ENCODE measurements at places on chromosomes 3 and 15. TPM values are rescaled to one million over a fixed set of nuclear protein-coding genes. Genes with fewer than 3 reads are reported as not detected.

GRCh38 chr15:69743091-69743490, 290.5 kb downstream of the RPLP1 start:
- no peak for DNase-seq

- DNase-seq: no peak
Measured at GRCh38 chr15:72585476-72586058, 68.9 kb upstream of the GOLGA6B start.

- DNase-seq: no peak
Measured at GRCh38 chr15:50925281-50925680, 16.8 kb downstream of the AP4E1 start.

GRCh38 chr3:156727519-156728205, 53.3 kb downstream of the TIPARP start:
- no peak for DNase-seq

The KLHL6 gene
- total RNA-seq: 27.8 TPM

- no peak for DNase-seq
Measured at GRCh38 chr3:185930393-185931107, 7.3 kb downstream of the TRA2B start.

DNA sequence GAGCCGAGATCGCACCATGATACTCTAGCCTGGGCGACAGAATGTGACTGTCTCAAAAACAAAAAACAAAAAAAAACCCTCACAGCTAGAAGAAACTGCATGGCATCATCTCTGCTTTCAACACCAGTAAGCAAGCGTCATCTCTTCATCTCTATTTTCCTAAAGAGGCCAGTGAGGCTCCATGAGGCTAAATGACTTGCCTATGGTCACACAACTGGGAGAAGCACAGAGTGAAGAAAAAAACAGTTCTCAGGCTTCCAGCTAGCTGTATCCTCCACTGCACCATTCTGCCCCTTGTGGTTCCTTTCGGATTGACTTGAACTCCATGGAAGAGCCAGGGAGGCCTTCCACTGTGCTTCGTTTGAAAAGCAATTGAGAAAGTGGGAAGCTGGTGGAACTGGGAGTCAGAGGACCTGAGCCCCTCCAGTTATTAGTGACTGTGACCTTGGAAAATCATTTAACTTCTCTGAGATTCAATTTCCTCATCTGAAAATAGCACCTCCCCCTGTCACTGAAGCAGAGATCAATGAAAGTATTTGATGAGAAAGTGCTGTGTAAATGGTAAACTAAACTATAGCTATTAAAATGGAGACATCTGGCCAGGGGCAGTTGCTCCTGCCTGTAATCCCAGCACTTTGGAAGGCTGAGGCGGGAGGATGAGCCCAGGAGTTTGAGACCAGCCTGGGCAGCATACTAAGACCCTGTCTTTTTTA, 32.1 kb upstream of the DENND4A start:
- peak; percentile 37 for DNase-seq

- DNase-seq: no peak
Measured at GRCh38 chr15:41874736-41875135, 19.1 kb downstream of the SPTBN5 start.

GRCh38 chr15:28961391-28961790, 75.6 kb downstream of the APBA2 start:
- no peak for DNase-seq

- DNase-seq: no peak
Measured at GRCh38 chr3:187902041-187902471, 156.8 kb upstream of the BCL6 start.

The SH2D7 gene
- total RNA-seq: 0.31 TPM

DNA sequence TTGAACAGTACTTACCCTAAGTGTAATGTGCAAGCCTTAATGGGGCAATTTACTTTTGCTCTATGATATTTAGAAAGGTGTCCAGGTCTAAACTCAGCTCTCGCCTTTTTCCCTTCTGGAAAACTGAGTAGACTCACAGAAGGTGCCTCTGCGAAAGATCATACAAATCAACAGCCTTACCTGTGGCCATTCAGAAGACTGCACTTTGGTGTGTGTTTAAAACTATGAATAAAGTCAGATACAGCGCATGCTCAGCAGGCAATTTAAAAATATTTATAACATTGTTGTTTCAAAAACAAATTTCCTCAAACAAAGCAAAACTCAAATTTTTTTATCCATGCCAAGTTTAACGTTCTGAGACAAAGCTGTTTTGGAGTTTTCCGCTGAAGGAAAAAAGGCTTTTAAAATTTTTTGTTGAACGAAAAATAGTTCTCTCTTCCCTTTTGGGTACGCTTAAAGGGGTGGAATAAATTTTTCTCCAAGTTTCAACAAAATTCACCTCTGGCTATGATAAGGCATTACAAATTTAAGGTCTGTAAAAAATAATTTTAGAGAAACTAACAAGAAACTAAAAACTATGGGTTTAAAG, 156.3 kb downstream of the TIGIT start:
- DNase-seq: no peak

GRCh38 chr15:80923668-80924067, 66.0 kb downstream of the MESD start:
- DNase-seq: no peak

GRCh38 chr3:50192689-50193141, 1.3 kb downstream of the GNAT1 start:
- DNase-seq: peak; percentile 87

DNA sequence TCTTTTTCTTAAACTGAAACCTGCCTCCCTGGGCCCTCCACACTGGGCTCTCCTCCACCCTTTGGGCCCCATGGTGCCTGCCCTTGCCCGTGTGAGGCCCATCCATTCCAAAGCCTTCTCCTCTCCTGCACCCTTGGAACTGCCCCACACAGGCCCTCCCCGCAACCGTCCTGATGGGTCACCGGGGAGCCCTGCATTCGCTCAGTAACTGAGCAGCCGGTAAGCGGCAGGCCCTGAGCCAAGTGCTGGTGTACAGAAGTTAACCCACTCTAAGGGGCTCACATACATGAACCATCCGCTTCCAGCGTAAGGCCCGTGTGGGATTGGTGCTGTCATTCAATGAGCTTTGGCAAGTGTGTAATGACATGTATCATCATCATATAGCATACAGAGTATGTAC, 5.4 kb upstream of the LRRC15 start:
- no peak for DNase-seq
